ENCODE measurements at places on chromosomes 1 and 21. TPM values are rescaled to one million over a fixed set of nuclear protein-coding genes. Genes with fewer than 3 reads are reported as not detected.

- H3K4me3 ChIP-seq = no peak overlapping the region
- no peak overlapping the region for H3K27ac ChIP-seq
- peaks cover 13% of the 10 kb centered on the region for H3K4me1 ChIP-seq
- peaks cover 1% of the 10 kb centered on the region for H3K36me3 ChIP-seq
Measured at GRCh38 chr1:151352021-151352718, 5.1 kb upstream of the RFX5 start.

DNA sequence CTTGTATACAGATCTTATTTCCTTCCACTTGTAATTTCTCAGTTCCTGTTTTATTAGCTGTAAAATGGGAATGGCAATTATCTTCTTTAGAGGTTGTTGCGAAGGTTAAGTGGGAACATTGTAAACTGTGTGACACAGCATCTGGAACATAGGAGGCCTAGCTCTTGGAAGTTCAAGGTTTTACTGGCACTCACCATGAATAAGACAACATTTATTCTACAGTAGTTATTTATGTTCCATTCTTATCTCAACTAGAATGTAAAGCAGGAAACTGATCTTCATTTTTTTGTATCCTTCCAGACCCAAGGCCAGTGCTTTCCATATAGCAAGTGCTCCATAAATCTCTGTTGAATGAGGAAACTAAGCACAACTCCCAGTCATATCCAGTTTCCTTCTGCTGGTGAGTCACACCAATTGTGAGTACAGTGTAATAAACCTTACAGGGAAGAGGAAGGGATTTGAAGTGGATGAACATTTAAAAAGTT lies 1.4 kb downstream of the BCL10 start:
- H3K27ac ChIP-seq = peak overlapping the region; percentile 82
- peak overlapping the region; percentile 88 for H3K4me3 ChIP-seq
- H3K27me3 ChIP-seq = no peaks in the 10 kb centered on the region
- DNase-seq = no peak
- peaks cover 67% of the 10 kb centered on the region for H3K4me1 ChIP-seq

The DYRK3 gene
- total RNA-seq = 23.3 TPM

The DMRTA2 gene
- not detected for total RNA-seq

The TFF2 gene
- total RNA-seq = not detected

DNA sequence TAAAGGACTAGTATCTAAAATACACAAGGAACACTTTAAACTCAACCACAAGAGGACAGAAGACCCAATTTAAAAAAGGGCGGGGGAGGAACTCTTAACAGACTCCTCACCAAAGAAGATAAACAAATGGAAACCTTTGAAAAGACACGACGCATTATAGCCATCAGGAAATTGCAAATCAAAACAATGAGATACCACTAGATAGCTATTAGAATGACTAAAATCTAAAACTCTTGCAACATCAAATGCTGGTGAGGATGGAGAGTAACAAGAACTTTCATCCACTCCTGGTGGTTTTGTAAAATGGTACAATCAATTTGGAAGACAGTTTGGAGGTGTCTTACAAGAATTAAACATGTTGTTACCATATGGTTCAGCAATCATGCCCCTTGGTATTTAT lies 708.2 kb downstream of the BRINP3 start:
- DNase-seq = no peak
- no peaks in the 10 kb centered on the region for H3K4me1 ChIP-seq
- H3K4me3 ChIP-seq = no peak overlapping the region
- no peaks in the 10 kb centered on the region for H3K27me3 ChIP-seq
- no peaks in the 10 kb centered on the region for H3K36me3 ChIP-seq
- no peak overlapping the region for H3K27ac ChIP-seq

DNA sequence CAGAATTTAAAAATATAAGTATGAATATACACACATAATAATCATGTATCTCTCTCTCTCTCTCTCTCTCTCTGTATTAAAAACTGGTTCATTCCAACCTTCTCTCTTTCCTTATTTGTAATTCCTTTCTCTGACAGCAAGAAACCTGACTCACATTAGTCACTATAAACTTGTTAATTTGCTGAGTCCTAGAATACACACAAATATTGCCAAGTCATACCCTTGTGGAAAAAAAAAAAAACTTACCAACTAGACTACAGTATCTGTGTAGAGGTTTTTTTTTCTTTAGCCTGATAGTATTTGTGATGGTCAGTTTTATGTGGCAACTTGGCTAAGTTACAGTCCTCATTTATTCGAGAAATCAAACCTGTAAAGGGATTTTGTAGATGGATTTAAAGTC lies 26.3 kb upstream of the NHLH2 start:
- H3K27ac ChIP-seq = no peak overlapping the region
- H3K36me3 ChIP-seq = no peaks in the 10 kb centered on the region
- no peaks in the 10 kb centered on the region for H3K4me1 ChIP-seq
- no peak overlapping the region for H3K4me3 ChIP-seq
- DNase-seq = no peak

DNA sequence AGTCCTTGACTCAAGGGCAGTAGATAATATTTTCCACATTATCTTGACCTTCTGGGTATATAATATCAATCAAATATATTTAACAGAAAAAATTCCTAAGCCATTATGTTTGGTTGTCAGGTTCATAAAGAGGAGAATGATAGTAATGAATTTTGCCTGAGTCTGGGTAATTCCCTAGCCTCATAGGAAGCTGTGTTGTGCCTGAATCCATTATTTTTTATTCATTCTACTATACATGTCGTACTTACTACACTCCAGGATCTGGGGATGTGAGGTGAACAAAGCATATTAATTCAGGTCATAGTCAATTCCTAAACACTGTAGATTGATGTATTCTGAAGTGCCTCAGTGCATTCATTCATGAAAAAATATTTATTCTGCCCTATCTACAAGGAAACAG lies 204.2 kb downstream of the PTGER3 start:
- H3K27ac ChIP-seq = no peak overlapping the region
- H3K4me3 ChIP-seq = no peak overlapping the region
- no peaks in the 10 kb centered on the region for H3K4me1 ChIP-seq
- H3K27me3 ChIP-seq = no peaks in the 10 kb centered on the region

The KCND3 gene
- not detected for total RNA-seq

DNA sequence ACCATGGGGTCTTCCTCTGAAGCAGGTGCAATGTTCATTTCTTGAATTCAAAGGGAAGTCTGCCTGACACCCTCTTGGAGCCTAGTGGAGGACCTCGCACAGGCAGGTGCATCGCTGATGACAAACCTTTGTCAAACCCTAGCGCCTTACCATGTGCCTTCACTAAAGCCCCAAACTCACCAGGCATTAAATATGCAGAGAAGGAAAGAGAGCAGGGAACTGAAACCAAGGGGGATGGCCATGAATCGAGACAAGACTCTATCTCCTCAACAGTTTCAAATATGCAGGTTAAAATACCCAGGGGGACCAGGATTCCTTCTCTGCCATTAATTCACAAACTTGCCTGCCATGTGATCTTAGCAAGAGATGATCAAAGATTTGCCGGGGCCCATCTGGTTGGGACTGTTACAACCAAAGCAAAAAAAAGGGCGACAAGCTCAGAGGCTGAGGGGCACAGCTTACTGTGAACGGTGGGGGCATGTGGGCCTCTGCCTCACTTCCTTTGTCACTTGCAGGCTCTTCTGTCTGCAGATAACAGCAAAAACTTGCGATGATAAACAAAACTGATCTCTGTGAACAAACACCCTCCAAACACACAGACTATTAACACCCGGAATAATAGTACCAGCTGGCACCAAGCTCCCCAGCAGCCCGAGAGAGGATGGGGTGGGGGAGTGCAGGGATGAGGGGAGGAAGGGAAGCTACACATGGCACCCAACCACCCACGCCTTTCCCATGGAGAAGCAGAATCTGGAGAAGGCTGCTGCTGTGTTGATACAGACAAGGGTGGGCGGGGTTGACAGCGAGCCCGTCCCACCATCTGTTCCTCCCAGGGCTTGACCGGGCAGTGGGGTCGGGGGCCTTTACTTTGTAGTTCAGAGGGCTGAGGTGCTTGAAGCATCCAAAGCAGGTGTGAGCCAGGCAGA lies 33.9 kb downstream of the TMEM63A start:
- H3K4me3 ChIP-seq = no peak overlapping the region
- no peak for DNase-seq
- H3K27ac ChIP-seq = no peak overlapping the region

- no peaks in the 10 kb centered on the region for H3K36me3 ChIP-seq
- H3K4me1 ChIP-seq = peaks cover 12% of the 10 kb centered on the region
- peaks cover 6% of the 10 kb centered on the region for H3K27me3 ChIP-seq
Measured at GRCh38 chr1:77412820-77413530, 131.2 kb downstream of the AK5 start.

- peaks cover 27% of the 10 kb centered on the region for H3K36me3 ChIP-seq
- DNase-seq = no peak
- H3K4me3 ChIP-seq = peak overlapping the region; percentile 92
- H3K27me3 ChIP-seq = peaks cover 6% of the 10 kb centered on the region
- peak overlapping the region; percentile 78 for H3K27ac ChIP-seq
- H3K4me1 ChIP-seq = peaks cover 10% of the 10 kb centered on the region
Measured at GRCh38 chr1:246724731-246725095, 504 bp downstream of the SCCPDH start.

DNA sequence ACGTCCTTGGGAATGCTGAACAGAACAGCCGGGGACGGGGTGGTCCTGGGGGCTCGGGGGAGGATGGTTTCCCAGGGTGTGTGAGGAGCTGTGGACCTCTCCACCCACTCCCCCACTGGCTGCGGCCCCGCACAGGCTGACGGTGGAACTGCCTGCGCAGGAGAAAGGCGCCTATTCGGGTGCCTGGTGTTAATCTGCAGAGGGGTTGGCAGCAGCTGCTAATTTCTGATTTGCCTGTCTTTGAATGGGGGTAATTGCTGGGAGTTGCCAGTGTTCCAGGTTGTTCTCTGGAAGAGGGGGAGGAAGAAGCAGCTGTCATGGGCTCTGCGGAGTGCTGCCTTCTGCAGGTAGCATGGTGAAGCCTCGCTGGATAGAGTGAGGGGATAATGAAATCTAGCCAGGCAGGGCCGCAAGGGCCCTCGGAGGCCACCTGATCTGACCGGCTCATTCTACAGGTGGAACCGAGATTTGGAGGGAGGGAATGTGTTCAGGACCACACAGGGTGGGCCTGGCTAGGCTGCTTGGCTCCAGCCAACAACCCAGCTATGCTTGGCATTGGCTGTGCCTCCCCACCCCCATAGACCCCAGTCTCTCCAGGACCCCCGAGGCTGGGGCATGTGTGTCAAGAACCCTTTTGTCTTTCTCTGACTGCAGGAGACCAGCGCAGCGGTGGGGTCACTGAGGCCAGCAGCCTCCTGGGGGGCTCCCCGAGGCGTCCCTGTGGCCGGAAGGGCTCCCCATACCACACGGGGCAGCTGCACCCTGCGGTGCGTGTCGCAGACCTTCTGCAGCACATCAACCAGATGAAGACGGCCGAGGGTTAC lies 67.1 kb downstream of the PTPRU start:
- H3K27me3 ChIP-seq = peaks cover 1% of the 10 kb centered on the region
- DNase-seq = no peak
- no peaks in the 10 kb centered on the region for H3K4me1 ChIP-seq
- H3K27ac ChIP-seq = no peak overlapping the region

The S100B gene
- not detected for total RNA-seq

- H3K4me3 ChIP-seq = no peak overlapping the region
- no peaks in the 10 kb centered on the region for H3K36me3 ChIP-seq
- no peak for DNase-seq
- no peaks in the 10 kb centered on the region for H3K4me1 ChIP-seq
Measured at GRCh38 chr1:241470361-241470760, 49.2 kb downstream of the FH start.

The SLC25A44 gene
- total RNA-seq = 79.3 TPM

The SH2D2A gene
- 283 TPM for total RNA-seq

DNA sequence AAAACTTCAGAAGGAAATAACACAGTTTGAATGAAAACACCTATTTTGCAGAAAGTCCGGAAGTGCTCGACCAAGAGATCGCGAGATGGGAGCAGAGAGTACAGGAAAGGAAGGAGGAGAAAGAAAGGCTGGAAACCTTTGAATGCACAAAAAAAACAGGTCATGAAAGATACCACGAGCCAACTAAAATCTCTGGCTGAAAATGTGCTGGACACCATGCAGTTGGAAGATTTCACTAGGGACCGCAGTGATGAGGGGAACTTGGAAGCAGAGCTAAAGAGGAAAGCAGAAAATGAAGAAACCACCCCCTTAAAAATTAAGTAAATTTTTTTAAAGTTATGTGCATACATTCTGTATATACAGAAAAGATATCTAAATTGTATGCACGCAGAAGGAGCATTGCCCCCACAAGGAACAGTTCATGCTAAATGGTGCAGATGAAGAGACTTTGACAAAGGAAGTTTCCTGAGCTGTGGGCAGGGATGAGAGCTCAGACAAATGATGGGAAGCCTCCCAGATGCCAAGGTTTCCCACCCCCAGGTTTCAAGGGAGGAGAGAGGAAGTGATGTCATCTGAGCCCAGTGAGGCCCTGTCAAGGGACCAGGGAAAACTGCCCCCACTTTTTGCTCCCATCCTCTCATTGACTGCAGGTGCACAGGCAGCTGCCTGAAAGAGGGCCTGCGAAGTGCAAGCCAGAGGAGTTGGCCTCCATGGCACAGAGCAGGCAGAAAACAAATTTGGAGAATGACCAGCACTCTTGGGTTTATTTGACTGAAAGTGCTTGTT lies 52.5 kb downstream of the ETS2 start:
- H3K36me3 ChIP-seq = no peaks in the 10 kb centered on the region
- no peak overlapping the region for H3K27ac ChIP-seq
- H3K4me1 ChIP-seq = no peaks in the 10 kb centered on the region
- no peak overlapping the region for H3K4me3 ChIP-seq
- peaks cover 3% of the 10 kb centered on the region for H3K27me3 ChIP-seq

DNA sequence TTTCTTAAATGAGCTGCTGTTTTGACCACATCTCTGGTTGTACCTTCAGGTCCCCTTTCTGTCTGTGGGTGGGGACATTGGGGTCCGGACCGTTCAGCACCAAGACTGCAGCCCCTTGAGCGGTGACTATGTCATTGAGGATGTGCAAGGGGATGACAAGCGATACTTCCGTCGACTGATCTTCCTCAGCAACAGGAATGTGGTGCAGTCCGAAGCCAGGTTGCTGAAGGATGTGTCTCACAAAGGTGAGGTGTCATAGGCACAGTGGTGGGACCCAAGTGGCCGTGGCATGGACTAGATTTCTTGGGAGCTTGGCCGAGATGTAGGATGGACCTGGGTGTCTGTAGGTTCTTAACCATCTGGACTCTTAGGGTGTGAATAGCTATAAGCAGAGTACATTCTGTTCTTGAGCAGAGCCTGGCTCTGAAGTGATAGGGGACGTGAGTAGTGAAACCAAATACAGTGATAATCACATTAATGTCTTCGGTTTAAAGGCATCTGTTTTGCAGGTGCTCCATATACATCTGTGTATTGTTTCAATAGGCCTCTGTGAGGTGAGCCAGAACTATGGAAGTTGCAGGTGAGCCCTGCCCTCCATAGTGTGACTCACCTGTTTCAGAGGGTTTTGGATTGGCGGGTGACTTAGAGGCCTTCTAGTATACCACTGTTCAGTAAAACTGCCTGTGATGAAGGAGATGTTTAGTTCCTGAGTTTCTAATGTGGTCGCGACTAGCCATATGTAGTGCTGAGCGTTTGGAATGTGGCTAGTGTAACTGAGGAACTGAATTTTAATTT lies 6.4 kb downstream of the METTL13 start:
- no peak for DNase-seq
- H3K4me3 ChIP-seq = no peak overlapping the region
- peaks cover 71% of the 10 kb centered on the region for H3K36me3 ChIP-seq
- H3K27me3 ChIP-seq = no peaks in the 10 kb centered on the region

The HES4 gene
- 1.8 TPM for total RNA-seq

GRCh38 chr1:223411309-223411708 lies 18.1 kb downstream of the CCDC185 start:
- H3K4me3 ChIP-seq = no peak overlapping the region
- no peak for DNase-seq
- H3K27me3 ChIP-seq = peaks cover 8% of the 10 kb centered on the region
- H3K27ac ChIP-seq = no peak overlapping the region
